ENCODE measurements at places on chromosomes 5 and 9.

DNA sequence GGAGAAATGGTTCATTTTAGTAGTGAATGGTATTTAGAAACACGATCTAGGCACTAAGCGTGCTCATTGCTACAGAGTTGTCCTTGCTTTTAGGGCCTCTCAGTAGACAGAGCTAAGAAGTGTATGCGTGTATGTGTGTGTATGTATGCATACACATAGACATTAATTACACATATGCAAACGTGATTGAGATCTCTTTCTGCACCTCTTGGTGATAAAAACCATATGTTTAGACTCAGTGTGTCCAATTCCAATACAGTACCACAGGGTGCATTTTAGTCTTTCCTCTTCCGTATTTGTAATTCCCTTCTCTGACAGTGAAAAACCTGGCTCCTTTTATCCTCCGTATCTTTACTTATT is 13.1 kb downstream of the TRIO start:
- DNase-seq = no peak

- no peak for DNase-seq
These were observed at the start of gene CMBL for GRCh38 chr5:10307206-10308148. CMBL (minus strand) TSS chr5:10307902; CDS start chr5:10290762, 17,140 bp downstream.

GRCh38 chr5:15835514-15835913 is 335.5 kb downstream of the FBXL7 start:
- DNase-seq = no peak

GRCh38 chr9:73426269-73426668 is 274.6 kb downstream of the ANXA1 start:
- no peak for DNase-seq

GRCh38 chr5:173474881-173475287 is 141.6 kb downstream of the BOD1 start:
- DNase-seq = no peak

- DNase-seq = no peak
These were observed 574.8 kb downstream of the PSAT1 start for GRCh38 chr9:78871452-78872331.

GRCh38 chr5:109365653-109366052 is 44.1 kb downstream of the PJA2 start:
- DNase-seq = no peak

GRCh38 chr5:94457788-94458187 is 160.6 kb downstream of the KIAA0825 start:
- DNase-seq = no peak

GRCh38 chr5:87383216-87383615 is 29.5 kb downstream of the CCNH start:
- DNase-seq = no peak

Data from effector CD4-positive, alpha-beta T cell (primary cell).